ENCODE measurements at places on chromosomes 3 and 15.
A peak's percentile ranks its signal among the peaks of the same experiment; 100 is the strongest.

GRCh38 chr3:4149296-4149695 is 153.9 kb upstream of the SETMAR start:
- no peak for DNase-seq

- no peak for DNase-seq
Observed at GRCh38 chr3:14574183-14574582, 34.0 kb upstream of the GRIP2 start.

DNA sequence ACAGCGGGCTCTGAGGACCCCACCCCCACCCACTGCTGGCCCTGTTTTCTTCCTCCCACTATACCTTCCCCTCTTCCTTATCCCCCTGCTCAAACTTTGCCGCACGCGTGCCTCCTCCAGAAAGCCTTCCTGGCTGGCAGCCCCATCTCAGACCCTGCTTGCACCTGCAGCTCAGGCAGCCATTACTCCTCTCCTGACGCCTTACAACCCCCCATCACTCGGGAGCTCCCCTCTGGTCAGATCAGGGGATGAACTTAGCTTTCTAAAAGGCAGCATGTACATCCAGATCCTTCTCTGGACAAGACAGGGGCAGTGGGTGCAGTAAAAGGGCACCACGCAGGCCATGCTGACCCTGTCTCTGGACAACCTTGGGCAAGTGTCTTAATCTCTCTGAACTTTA is 94.5 kb downstream of the SEC22A start:
- DNase-seq, result no peak

DNA sequence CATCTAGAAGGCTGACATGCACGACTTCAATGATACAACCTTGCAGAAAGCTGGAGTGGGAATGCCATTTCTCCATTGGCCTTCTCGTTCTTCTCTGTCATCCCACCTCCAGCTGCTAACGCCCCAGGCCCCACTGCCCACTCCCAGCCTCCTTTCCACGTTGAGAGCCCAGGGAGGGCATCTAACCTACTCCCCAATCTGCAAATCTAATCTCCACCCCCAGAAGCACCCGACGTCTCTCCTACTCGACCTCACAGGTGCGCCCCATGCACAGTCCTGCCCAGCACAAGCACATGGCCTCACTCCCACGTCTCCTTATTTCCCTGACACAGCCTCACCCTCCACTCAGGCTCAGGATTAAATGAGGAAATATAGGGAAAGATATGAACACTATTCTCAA is 33.4 kb downstream of the IL12A start:
- no peak for DNase-seq

DNA sequence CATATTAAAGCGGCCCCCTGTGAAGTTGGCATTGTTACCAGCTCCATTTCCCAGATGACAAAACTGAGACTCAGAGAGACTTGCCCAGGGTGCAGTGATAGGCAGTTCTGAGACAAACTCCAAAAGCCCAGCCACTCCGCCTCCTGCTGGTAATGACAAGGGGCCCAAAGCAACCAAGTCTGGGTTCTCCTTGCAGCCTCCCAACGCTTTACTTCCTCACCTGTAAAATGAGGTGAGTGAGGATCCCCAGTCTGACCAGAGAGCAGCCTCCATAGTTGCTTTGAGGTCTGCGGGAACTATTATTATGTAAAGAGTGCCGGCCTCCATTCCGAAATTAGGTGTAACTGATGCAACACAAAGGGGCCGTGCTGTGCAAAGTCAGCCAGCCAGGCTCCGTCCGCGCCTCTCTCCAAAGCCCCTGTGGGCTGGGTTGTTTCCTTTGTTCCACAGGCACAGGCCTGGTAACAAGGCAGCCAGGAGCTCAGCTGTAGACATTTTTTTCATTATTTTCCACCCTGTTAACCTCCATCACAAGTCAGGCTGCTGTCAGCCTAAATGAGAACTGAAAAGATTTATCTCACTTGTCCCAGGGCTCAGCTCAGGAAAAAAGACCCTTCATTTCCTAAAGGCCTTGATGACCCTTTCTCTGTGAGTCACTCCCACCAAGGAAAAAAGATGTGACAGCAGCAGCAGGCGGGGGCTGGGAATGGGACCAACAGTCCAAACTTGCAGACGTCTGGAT is 139.1 kb upstream of the RAD18 start:
- DNase-seq, result no peak

DNA sequence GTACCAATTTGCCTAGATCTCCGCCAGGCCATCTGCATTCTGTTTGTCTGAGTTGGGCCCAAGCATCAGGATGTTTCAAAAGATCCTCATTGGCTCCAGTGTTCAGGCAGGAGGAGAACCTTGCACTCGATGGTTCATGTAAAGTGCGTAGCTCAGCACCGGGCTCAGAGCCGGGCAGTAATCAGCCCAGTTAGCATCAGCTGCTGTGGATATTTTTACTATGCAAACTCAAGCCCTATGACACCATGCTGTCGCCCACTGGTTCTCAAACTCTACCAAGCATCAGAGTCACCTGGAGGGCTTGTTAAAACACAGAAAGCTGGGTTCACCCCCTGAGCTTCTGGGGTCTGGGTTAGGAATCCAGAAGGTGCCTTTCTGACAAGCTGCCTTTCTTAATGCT is 310.8 kb downstream of the SHQ1 start:
- no peak for DNase-seq

DNA sequence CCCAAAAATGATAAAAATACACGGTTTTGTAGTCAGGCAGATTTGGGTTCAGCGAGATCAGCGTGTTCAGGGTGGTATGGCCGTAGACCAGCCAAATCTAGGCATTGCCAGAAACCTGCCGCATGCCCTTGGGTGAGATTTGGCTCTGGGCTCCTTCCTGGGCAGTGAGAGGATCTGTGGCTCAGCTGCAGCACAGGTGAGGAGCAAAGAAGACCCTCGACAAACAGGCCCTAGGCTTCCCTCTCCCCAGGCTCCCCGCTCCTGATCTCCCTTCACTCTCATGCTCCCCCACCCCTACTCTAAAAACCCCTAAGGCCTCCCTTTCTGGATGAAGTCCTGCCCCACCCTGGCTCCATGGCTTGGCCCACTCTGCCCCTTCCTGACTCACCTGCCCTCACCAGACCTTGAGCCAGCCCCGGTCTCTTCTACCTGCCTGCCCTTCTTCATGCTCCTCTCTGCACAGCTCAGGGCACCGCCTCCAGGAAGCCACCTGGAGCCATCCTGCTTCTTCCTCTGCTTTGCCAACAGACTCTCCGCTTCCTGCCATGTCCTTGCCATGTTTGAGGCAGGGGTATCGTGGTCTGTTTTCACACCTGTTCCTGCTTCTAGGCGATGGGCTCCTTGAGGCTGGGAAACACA is 88.1 kb downstream of the CORO2B start:
- DNase-seq, result no peak

DNA sequence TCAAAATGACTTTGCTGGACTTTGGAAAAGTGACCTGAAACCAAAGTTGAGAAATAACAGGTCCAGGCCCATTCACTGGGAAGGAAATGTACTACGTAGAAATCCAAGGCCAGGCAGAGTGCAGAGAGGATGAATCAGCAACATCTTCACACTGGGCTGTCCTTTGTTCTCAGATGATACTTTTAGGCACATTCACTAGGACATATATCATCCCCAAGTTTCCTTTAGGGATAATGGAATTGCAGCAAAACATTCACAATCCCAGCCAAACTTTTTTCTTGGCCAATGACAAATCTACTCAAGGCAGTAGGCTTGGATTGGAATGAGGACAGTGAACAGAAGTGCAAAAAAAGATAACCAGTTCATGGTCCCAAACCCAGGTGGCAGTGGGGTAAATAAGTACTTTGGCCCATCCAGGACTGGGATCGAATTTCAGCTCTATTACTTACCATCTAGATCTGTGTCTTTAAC is 75.1 kb downstream of the CLDN11 start:
- no peak for DNase-seq

DNA sequence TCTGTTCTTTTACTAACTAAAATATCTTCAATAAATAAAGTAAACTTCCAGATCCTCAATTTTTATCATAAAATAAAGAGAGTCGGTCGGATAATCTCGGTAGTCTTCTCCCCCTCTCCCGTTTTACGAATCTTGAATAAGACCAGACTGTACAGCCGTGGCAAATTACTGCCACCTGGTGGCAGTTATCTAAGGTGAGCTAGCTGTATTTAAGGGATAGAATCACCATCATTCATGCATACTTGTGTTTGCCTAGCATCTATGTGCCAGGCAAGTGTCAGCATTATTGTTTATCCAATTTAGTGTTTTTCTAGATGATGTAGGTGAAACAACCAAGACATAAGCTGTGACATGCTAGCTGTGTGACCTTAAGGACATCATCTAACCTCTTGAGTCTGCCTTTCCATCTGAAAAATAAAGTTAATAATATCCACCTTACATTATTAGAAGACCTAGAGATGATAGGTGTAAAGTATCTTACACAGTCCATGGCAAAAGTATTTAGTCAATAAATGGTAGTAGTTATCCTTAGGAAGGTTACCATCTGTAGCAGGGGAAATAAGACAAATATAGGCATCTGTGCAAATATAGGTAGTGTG is 21.3 kb downstream of the DUT start:
- DNase-seq, result peak; percentile 17

DNA sequence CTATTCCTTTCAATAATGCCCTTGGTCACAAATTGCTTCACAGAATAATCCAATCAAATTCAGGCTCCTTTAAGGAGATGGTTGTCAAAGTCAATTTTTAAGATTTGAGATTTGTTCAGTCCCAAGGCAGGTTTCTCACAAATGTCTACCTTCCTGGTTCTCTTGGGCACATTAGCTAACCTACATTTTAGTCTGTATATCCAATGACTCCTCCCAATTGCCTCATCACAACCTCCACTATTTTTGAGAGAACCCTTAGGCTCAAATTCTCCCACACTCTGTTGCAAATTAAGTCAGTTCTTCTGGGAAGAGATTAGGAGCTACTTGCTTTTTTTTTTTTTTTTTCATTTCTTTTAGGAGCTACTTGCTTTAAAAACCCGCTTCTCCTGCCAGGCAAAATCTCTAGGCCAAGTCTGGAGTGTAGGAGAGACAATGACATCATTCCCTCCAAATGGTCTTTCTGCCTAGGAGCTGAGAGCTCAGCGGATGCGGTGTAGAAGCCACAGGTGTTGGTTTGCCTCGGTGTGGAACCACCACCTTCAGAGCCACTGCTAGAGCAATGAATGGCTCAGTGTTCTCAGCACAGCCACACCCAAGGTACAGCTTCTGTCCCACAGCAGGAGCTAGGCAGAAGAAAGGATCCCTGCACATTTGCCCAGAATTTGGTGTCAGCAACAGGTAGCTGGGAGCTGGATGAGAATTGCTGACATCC is 10.0 kb upstream of the INO80 start:
- DNase-seq, result no peak

GRCh38 chr15:57510647-57511046 is 81.1 kb upstream of the MYZAP start:
- DNase-seq, result no peak

- DNase-seq, result no peak
Observed at GRCh38 chr3:197404030-197404429, 105.6 kb upstream of the DLG1 start.

- DNase-seq, result no peak
Observed at GRCh38 chr15:63040954-63041353, 1.6 kb upstream of the TPM1 start.

DNA sequence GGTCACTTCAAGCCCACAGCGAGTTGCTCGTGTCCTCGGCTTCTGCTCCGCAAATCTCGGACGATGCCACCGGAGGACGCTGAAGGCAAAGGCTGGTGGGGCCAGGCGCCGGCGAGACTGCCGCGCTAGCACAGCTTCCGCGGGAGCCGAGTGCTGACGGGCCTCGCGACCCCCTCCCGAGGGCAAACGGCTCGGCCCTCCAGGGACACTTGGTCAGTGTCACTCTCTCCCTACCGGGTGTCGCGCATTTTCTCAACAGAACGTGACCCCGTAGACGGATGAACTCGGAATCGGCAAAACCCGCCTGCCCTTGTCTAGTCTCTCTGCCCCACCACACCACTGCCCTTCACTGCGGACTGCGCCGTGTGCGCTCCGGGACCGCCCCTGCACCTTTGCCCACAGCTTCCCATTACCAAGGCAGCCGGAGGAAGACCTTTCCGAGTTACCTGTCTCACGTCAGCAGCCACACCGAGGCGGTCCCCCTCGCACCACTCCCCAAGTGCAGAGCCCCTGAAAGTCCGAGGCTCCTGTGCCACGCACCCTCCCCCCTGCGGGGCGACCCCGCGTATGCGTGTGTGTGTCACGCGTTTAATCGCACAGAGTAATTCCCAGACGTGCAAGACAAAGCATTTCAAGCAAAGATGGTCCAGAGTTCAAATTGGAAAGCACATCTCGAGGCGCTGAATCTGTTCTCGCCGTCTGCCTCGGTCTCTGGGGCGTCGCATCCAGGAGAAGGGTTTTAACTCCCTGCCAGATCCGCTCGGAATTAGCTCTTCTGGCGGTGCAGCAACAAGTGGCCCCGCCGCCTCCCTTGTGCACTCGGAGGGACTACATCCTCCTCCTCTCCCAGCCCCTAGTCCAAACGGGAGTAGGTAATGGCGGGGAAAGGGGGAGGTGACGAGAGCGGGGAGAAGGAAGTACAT is 245.0 kb upstream of the TOPAZ1 start:
- no peak for DNase-seq

- DNase-seq, result no peak
Observed at GRCh38 chr3:34323517-34323916, 525.1 kb downstream of the PDCD6IP start.

DNA sequence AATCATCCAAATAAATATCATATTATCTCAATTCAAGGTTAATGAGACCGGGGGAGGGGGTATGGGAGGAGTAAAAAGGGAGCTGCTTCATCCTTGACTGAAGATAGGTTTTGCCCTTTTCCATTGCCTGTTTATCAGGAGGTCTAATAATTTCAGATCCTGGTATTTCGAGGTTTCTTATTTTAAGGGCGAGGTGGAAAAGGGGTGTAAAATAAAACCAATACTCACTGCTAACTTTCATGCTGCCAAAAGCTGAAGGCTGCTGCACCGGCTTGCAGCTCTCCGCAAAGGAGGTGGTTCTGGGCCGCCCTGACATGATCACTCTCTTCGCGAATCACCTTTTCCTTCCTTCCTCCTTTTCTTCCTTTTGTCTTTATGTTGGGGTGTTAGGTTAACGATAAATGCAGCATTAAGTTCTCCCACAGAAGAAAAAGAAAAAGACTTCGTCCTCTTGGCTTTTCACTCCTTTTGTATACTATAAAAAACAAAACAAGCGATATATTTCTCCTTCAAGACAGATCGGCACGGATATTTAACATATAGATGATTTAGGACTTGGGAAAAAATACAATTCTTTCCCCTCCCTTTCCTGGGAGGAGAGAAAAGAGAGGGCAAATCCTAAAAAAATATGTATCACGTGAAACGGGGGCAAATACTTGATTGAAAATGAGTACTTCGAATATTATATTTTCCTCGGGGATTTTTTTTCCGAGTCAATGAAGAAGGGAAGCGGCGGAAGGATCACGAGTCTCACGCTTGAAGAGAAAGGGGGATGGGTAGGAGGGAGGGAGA is 932 bp downstream of the GSK3B start:
- DNase-seq, result no peak

DNA sequence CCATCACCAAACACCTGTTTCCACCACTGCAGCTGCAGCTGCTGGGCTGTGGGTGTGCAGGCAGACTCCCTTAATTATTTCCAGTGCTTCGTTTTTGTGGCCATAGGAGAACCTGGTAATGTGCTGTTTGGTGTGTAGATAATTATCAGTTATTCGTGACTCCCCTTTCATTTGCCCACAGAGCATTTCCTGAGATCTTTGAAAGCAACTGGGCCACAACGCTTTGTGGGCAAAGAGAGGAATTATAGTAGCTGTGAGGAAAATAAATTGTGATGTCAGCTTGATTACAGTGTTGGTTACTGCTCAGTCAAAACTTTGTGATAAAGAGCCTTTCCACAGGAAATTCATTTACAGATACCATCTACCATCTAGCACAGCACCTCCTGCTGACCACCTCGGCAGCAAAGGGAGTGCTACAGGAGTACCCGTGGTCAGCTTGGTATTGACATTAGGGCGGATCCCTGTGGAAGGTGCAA is 193.3 kb upstream of the SLCO3A1 start:
- no peak for DNase-seq

All from stimulated activated CD8-positive, alpha-beta memory T cell treated with anti-CD3 and anti-CD28 coated beads, Interleukin-7, amount 100 ng/mL, for 4 hours (primary cell).